Activated CD8-positive, alpha-beta memory T cell treated with anti-CD3 and anti-CD28 coated beads for 4 hours (primary cell): ENCODE measurements at places on chromosomes 3 and 15.

DNA sequence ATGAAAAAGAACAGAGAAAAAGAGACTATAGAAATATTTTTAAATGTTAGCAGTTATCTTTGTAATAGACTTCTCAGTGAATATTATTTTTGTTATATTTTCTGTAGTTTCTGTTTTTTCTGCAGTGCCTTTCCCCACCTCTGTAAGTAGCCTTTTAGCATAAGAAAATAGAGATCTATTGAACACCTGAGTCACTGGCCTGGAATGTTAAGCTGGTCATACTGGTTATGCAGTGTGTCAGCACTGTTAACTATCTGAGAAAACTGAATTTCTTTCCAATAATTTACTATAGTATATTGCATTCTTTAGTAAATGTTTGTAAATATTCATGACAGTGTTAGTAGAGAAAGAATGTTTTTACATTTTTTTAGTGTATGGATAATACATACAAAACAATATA, 79.8 kb downstream of the NECTIN3 start:
- no peak for DNase-seq

- DNase-seq = no peak
These were observed 121.7 kb downstream of the PLD1 start for GRCh38 chr3:171688593-171688992.

GRCh38 chr3:156750191-156750873, 75.8 kb upstream of the LEKR1 start:
- no peak for DNase-seq

- DNase-seq = no peak
These were observed 27.1 kb upstream of the RORA start for GRCh38 chr15:61256231-61256630.

- DNase-seq = no peak
These were observed 252.8 kb downstream of the NTRK3 start for GRCh38 chr15:88003541-88004327.

GRCh38 chr3:46664971-46665762, 28.3 kb downstream of the ALS2CL start:
- DNase-seq = no peak

GRCh38 chr15:40929660-40930429, 705 bp downstream of the DLL4 start:
- DNase-seq = no peak
